Activated T-helper 2 cell treated with anti-CD3 and anti-CD28 coated beads, Interferon-gamma antibody, Interleukin-2, Interleukin-4, amounts not matched to agents 10 μg/mL and 5 μg/mL and 100 μg/mL, durations not matched to agents 14 hours and 24 hours and 36 hours (primary cell): ENCODE measurements at places on chromosomes 2 and 18. TPM values are rescaled to one million over a fixed set of nuclear protein-coding genes. Genes with fewer than 3 reads are reported as not detected.
A peak's percentile ranks its signal among the peaks of the same experiment; 100 is the strongest.

GATA6 gene
- total RNA-seq: not detected in 2 replicates

CHRND gene
- total RNA-seq: not detected in 2 replicates

DNA sequence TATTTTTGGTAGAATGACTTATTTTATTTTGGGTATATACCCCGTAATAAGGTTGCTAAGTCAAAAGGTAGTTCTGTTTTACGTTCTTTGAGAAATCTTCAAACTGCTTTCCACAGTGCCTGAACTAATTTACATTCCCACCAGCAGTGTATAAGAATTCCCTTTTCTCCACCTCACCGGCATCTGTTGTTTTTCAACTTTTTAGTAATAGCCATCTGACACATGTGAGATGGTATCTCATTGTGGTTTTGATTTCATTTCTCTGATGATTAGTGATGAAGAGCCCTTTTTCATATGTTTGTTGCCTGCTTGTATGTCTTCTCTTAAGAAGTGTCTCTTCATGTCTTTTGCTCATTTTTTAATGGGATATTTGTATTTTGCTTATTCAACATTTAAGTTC, 215.2 kb upstream of the TFPI start:
- no peak overlapping the region for H3K27ac ChIP-seq
- peaks cover 4% of the 10 kb centered on the region for H3K4me1 ChIP-seq
- no peaks in the 10 kb centered on the region for H3K36me3 ChIP-seq
- no peak for DNase-seq
- H3K27me3 ChIP-seq: no peaks in the 10 kb centered on the region
- H3K4me3 ChIP-seq: no peak overlapping the region

DNA sequence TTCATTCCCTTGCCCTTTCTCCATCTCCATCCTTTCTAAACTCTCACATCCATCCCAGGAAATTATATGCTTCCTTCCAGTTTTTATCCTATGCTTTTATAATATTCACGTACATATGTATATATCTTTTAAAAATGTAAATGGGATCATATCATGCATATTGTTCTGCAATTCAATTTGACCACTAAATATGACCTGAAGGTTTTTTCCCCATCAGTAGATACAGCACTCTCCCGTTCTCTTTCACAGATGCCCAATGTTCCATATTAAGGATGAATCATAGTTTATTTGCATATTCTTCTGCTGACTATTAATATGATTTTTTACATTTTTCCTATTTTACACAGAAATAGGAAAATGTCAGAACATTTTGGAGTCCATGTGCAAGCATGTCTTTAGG, 213.3 kb upstream of the PARD3B start:
- no peak overlapping the region for H3K27ac ChIP-seq
- no peaks in the 10 kb centered on the region for H3K4me1 ChIP-seq
- H3K36me3 ChIP-seq: no peaks in the 10 kb centered on the region
- peaks cover 9% of the 10 kb centered on the region for H3K27me3 ChIP-seq

DNA sequence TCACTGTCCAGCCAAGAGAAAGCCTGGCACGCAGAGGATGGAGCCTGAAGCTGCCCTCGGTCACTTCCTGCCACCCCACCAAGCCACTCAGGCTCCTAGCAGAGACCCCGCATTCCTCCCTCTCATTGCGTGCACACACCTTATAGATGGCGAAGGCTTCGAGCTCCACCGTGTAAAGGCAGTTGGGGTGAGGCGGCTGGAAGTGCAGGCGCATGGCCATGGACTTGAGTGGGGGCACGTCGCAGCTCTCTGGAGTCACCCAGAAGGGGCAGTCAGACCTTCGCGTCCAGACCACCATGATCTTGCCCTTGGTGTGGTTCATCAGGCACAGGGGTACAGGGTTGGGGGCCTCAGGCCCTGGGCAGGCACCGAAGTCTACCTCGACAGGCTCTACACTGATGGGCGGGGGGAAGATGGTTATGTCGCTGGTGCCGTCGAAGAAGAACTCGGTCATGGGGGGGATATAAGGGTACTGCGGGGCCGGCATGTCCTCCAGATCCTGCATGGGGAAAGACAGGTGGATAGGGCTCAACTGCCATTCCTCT, 13.7 kb downstream of the CFAP65 start:
- no peak overlapping the region for H3K4me3 ChIP-seq
- no peaks in the 10 kb centered on the region for H3K36me3 ChIP-seq
- H3K27ac ChIP-seq: no peak overlapping the region
- peaks cover 4% of the 10 kb centered on the region for H3K27me3 ChIP-seq
- no peaks in the 10 kb centered on the region for H3K4me1 ChIP-seq
- no peak for DNase-seq

GRCh38 chr2:88281302-88282217, 111.4 kb downstream of the THNSL2 start:
- H3K36me3 ChIP-seq: no peaks in the 10 kb centered on the region
- no peak overlapping the region for H3K4me3 ChIP-seq
- no peak overlapping the region for H3K27ac ChIP-seq
- H3K4me1 ChIP-seq: no peaks in the 10 kb centered on the region

- H3K27me3 ChIP-seq: no peaks in the 10 kb centered on the region
- H3K36me3 ChIP-seq: no peaks in the 10 kb centered on the region
- H3K4me3 ChIP-seq: no peak overlapping the region
- peaks cover 2% of the 10 kb centered on the region for H3K4me1 ChIP-seq
- no peak for DNase-seq
- no peak overlapping the region for H3K27ac ChIP-seq
Measured at GRCh38 chr2:186347472-186347871, 138.6 kb upstream of the ZC3H15 start.

DNA sequence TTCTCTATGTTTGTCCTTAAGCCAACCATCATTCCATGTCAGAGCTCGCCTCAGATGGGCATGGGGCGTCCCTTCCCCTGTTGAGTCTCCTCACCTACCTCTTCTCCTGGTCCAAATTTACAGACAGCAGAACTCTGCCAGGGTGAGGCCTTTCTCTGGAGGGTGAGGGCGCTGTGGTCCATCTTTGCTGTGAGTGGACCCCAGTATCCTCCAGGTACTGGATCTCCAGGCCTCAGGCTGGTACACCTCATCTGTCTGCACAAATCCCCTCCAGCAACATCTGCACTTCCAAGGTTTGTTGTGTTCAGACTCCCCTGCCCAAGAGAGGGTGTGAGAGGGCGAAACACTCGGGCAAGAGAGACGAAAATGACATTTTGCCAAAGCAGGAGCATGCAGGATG, 63.9 kb upstream of the EDAR start:
- peaks cover 1% of the 10 kb centered on the region for H3K27me3 ChIP-seq
- no peaks in the 10 kb centered on the region for H3K36me3 ChIP-seq
- no peak overlapping the region for H3K4me3 ChIP-seq
- no peaks in the 10 kb centered on the region for H3K4me1 ChIP-seq

DNA sequence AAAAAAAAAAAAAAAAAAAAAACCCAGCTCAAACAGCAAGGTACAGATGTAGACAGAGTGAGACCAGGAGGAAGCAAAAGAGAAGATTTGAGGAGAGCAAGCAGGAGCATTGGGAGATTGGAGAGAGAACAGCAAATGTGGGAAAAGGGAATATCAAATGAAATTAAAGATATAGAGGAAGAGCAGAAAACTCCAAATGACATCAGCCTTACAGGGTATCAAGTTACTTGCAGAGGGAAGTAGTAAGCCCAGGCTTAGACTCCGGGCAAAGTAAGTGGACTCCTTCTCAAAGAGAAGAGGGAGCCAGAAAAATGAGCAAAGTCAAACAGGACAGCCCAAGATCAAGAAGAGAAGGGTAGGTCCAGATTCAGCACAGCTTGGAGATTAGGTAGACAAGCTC, 93.3 kb upstream of the PPP1CB start:
- no peak overlapping the region for H3K27ac ChIP-seq
- H3K36me3 ChIP-seq: no peaks in the 10 kb centered on the region
- H3K27me3 ChIP-seq: no peaks in the 10 kb centered on the region
- H3K4me3 ChIP-seq: no peak overlapping the region
- no peak for DNase-seq

- no peak overlapping the region for H3K27ac ChIP-seq
- H3K4me1 ChIP-seq: peaks cover 9% of the 10 kb centered on the region
- no peak for DNase-seq
- no peaks in the 10 kb centered on the region for H3K36me3 ChIP-seq
Measured at GRCh38 chr2:100234141-100234540, 88.2 kb downstream of the LONRF2 start.

GRCh38 chr18:23229472-23229871, 94.2 kb downstream of the CABLES1 start:
- H3K27me3 ChIP-seq: no peaks in the 10 kb centered on the region
- H3K4me1 ChIP-seq: peaks cover 74% of the 10 kb centered on the region
- DNase-seq: no peak
- peak overlapping the region; percentile 98 for H3K27ac ChIP-seq
- peaks cover 72% of the 10 kb centered on the region for H3K36me3 ChIP-seq
